ENCODE measurements at places on chromosomes 4 and X. TPM values are rescaled to one million over a fixed set of nuclear protein-coding genes. Genes with fewer than 3 reads are reported as not detected.
A peak's percentile ranks its signal among the peaks of the same experiment; 100 is the strongest.

The RAB33A gene
- total RNA-seq = 0.42 TPM

The MMRN1 gene
- total RNA-seq = not detected

GRCh38 chr4:119307606-119308005 is 14.3 kb downstream of the FABP2 start:
- no peak for DNase-seq

The CLDN34 gene
- not detected for total RNA-seq

DNA sequence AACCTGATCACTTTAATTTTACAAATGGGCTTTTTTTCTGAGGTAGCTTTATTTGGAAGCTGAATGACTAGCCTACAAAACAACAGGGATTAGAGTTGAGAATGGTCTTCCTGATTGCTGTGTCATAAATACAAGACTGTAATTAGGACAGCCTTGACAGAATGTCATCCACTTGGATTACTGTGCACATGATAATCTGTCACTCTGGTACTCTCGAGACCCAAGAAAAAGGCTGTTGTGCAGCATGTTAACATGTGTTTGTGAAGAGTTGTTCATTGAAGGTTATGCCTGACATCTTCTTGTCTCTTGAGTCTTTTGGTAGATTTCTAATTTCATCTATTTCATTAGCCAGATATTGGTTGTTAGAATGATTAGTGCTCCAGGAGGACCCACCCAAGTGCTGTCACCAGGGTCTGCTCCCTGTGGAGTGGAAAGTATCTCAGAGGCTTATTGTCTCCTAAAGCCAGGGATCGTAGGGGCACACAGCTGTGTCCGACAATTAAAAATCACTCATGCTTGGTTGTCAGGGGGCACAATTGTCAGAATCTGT is 212.2 kb upstream of the GPRIN3 start:
- DNase-seq = no peak

The RBMX2 gene
- total RNA-seq = 48.7 TPM

The OPN1MW gene
- not detected for total RNA-seq

DNA sequence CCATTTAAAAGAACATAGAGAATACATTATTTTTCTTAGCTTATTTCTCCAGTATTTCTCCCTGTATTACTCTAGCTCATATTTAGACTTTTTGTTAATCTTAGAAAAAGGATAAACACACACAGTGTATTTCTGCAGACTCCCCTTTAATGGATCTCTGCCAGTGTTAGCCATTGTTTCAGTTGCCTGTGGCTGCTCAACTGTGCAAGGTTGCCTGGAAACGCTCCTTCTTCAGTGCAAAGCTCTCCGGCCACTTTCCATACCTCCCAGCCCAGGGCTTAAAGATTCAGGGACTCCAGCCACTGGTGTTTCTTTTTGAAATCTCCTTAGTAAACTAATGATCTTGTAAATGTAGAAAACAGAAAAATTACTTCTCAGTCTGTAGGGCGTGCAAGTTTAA is 104.9 kb downstream of the SLIT2 start:
- peak; percentile 58 for DNase-seq

DNA sequence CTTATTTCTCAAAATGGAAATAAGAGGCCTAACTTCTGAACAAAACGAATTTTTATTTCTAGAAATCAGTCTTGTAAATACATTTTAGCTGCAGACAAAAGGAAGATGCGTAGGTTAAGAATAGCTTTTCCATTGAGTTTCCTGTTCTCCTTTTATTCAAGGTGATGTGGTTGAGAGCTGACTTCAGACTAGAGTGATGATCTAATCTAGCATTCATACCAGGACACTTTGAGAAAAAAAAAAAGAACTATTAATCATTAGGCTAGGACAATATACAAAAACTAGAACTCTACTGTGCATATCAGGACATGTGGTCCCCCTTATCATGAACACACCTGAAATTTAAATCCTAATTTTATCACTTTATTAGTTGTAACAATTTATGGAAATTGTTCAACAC is 884.5 kb upstream of the EPHA5 start:
- DNase-seq = peak; percentile 66

The TRIM61 gene
- not detected for total RNA-seq

- DNase-seq = no peak
These were observed 35.6 kb downstream of the GAB1 start for GRCh38 chr4:143372093-143372915.

DNA sequence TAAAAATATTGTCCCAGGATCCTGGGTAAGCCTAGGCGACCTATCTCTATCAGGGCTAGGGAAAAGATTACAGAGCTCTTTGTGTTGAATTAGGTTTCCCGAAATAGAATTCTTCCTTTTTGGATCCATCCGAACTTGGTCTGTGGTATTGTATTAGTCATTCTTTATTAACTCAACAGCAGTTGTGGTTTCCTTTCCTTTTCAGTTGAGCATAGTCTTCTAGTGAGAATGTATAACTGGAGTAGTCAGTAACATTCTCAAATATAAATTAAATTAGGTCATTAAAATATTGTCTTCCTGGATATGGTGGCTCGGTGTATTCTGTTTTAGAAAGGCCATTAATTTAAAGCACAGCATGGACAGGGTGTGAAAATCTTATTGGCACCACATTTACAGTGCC is 520.4 kb downstream of the NLGN4X start:
- DNase-seq = no peak

- DNase-seq = no peak
These were observed 51.6 kb upstream of the BLTP1 start for GRCh38 chr4:122100508-122100907.

DNA sequence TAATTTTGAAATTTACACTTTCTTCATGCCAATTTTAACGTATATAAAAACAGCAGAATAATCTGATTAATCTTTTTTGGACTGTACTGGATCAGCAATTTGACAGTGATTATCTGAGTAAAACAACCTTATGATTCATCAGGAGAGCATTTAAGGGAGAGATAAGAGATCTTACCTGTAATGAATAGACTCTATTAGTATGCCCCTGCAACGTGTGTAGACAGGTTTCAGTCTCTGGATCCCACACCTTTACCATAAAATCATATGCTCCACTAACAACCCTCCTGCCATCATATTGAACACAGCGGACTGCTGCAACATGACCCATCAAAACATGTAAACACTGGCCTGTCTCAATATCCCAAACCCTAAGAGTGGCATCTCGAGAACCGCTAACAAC is 210.1 kb downstream of the FBXW7 start:
- no peak for DNase-seq

The TSPAN6 gene
- total RNA-seq = 52.0 TPM

DNA sequence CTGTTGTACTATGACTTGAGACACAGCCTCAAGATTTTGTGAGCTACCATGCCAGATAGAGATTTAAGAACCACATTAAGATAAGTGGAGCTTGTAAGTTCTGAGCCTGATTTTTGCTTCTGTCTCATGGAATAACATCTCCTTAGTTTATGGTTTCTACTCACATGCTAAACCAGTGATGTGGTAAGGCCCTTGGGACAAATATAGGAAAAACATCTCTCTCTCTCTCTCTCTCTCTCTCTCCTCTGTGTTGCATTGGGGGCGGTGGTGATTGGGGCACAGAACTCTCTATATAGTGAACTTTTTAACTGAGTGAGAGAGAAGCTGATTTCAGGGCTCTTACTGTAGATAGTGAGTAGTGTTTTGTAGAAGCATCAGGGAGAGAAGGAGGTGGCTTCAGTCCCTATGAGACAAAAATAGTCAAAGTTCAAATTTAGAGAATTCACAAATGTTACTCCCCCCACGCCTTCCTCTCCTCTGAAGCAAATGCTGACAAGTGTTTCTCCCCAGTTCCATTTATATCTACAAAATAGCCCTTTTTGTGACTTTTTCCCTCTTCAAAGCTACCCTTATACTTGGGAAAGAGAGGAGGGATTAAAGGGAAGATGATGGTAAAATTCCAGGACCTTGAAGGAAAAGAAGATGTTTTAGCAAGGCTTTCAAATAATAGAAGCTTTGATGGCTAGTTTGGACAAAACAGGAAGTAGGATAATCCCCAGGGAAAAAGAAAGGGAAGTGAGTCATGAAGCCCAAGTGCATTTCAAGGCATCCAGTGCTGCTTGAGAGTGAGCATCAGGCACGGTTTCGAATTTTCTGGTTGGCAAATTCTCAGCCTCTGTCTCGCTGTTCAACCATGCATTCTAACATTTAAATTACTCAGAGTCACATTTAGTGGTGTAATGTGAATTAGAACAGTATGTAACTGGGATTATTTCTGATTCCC is 134.3 kb upstream of the AP1S2 start:
- DNase-seq = peak; percentile 87

The USP51 gene
- 1.1 TPM for total RNA-seq

- peak; percentile 7 for DNase-seq
These were observed 37.5 kb downstream of the ANXA3 start for GRCh38 chr4:78588894-78589545.

DNA sequence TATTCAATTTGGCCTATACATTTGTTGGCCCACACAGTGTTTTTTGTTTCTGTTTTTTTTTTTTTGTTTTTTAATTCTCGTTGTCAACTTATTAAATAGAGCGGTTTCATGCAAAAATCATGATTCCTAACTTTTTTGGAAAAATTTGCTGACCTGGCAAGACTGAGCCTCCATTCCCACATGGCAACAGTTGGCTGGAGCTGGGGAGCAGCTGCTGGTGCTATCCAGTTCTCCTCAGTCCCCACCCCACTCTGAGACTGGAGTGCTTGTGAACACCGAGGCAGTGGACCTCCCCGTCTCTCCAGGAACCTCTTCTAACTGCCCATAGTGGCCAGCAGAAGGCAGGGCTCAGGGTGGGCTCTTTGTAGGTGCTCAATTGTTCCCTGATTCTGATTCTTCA is 95.7 kb upstream of the OTUD4 start:
- no peak for DNase-seq

The CABS1 gene
- not detected for total RNA-seq

DNA sequence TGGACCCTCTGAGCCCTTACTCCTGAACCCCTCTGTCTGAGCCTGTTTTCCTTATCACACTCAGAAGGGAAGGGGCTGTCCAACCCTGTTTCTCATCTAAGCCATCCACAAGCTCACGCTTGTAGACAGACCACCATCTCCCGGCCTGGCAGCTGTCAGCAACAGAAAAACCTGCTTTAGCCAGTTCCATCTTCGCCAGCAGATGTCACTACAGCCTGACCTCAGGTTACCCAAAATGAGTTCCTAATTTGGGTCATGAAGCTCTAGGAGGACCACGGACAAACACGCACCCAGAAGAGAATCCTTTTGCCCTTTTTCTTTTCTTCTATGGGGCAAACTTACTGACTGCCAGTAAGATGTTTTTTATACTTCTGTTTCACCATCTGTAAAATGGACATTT is 445.4 kb downstream of the BCOR start:
- peak; percentile 28 for DNase-seq

GRCh38 chr4:182263562-182263961 is 20.4 kb downstream of the TENM3 start:
- no peak for DNase-seq

- DNase-seq = no peak
These were observed 113.5 kb downstream of the RPA4 start for GRCh38 chrX:96997196-96997595.

DNA sequence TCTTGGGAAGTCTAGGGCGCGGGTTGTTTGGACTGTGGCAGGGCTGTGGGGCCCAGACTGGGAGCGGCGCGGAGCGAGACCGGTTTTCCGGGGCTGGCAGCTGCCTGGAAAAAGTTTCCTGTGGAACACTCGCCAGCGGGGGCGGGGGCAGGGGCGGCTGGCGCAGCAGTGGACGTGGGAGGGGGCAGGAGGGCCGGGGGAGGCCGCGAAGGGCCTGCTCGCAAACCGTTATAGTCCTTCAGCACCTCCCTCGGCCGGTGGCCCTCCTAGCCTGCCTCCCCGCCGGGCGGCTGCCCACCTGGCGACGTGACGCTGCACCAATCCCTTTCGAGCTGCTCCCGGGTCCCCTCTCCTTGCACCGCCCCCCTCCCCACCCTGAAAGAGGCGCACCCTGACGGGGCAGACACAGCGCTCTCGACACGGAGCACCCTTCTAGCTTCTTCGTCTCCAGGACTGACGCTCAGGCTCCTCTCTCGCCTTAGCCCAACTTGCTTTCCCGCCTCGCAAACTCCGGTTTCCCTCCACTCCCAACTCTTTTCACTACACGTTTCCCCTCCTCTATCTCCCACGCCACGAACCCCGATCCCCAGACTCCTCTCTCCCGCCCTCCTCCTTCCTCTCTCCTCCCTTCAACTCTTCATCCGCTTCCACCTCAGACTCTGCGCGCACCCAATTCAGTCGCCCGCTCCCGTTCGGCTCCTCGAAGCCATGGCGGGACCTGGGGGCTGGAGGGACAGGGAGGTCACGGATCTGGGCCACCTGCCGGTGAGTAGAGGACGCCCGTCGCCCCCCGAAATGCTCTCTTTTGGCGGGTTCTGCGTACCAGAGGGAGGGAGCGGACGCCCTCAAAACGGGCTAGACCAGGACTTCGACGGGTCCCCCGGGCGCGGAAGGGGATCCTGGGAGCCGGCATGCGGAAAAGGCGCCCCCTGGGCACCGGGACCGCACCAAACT is at the start of gene NRK:
Gene NRK (plus strand): TSS at position 402 of the 954 bp plus-strand sequence. CDS start 307 bp downstream, at position 709.
- DNase-seq = no peak

The ABCG2 gene
- total RNA-seq = 11.9 TPM

DNA sequence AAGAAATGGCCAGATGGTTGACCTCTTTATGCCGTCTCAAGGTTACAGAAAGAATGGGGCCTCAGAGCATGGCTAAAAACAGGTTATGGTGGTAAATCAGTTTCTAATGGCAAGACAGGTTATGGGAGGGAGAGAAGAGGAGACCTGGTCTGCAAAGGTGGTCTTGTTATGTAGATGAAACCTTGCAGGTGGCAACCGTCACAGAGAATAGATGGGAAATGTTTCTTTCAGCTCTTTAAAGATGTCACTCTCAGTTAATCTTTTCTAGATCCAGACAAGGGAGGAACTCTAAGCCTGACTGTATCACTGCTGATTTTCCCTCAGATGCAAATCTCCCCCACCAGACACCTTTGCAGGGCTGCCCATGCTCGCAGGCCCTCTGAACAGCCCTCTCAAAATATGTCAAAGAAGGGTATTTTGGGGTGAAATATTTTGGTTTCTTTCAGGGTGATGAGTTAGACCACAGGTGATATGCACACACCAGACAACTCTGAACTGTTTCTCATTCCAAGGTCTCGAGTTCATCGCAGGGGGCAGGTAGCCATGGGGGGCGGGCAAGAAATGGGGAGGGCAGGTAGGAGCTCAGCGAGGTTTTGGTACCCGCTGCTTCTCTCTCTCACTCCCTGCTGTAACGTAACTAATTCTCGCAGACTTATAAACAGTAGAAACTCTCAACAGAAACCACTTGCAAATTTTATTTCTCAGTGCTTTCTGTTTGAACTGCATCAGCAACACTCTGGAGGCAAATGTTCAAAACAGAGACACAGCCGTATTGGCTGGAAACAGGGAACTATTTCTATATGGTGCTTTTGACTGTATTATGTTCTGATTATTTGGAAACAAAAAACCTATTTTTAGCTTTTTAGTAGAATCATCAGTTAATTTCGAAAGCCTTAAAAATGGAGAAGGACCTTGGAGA is 32.4 kb downstream of the CASP3 start:
- DNase-seq = no peak

The ANK2 gene
- total RNA-seq = 0.27 TPM

- no peak for DNase-seq
These were observed 18.3 kb upstream of the HUWE1 start for GRCh38 chrX:53704854-53705253.

- DNase-seq = peak; percentile 19
These were observed 224.6 kb downstream of the IL15 start for GRCh38 chr4:141860974-141861373.

- no peak for DNase-seq
These were observed 203.6 kb upstream of the AGTR2 start for GRCh38 chrX:115966920-115967319.

- DNase-seq = peak; percentile 21
These were observed 44.1 kb downstream of the WDR1 start for GRCh38 chr4:10072420-10073017.

GRCh38 chrX:22056235-22056634 is 24.1 kb downstream of the PHEX start:
- DNase-seq = no peak

- no peak for DNase-seq
These were observed 93.0 kb upstream of the STS start for GRCh38 chrX:7054219-7055216.

Measured in M059J (cell line).